ENCODE measurements at places on chromosomes 7 and 10. TPM values are rescaled to one million over a fixed set of nuclear protein-coding genes. Genes with fewer than 3 reads are reported as not detected.
A peak's percentile ranks its signal among the peaks of the same experiment; 100 is the strongest.

The BLVRA gene
- polyA plus RNA-seq, result 49.0 TPM

The CTNNA3 gene
- 4.8 TPM for polyA plus RNA-seq

- no peak for DNase-seq
Observed at GRCh38 chr7:98703916-98704315, 86.8 kb downstream of the NPTX2 start.

The HACD1 gene
- polyA plus RNA-seq, result 80.0 TPM

The LLCFC1 gene
- not detected for polyA plus RNA-seq

The MACROH2A2 gene
- polyA plus RNA-seq, result 12.0 TPM

DNA sequence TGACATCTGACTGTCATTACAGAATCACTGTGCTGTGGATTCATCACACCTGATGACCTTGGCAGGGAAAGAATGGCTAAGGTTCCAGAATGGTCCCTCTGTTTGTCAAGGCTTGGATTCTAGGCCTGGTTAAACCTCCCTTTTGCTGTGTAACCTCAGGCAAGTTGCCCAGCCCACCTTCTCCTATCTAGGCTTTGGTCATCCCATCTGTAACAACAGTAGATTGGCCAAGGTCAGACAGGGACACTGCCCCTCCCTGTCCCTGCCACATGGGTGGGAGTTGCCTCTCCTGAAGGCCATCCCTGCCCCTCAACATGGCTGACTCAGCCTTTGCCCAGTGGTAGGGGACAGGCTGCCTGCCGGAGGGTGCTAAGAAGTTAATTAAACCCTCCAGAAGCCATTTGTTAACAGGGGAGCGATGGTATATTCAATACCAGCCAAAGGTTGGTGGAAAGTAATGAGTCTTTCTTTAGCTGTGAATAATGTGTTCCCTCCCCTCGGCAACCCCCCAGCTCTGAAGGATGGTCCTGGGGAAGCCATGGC is 149.8 kb upstream of the PCBD1 start:
- DNase-seq, result no peak

GRCh38 chr10:77226452-77226851 is 411.2 kb downstream of the KCNMA1 start:
- no peak for DNase-seq

GRCh38 chr7:20219062-20219445 is 1.9 kb upstream of the MACC1 start:
- DNase-seq, result no peak

GRCh38 chr7:38840736-38841460 is 68.1 kb downstream of the VPS41 start:
- DNase-seq, result no peak

GRCh38 chr10:73765066-73765465 is 16.8 kb upstream of the CHCHD1 start:
- no peak for DNase-seq

GRCh38 chr7:8259586-8260222 is 2.3 kb downstream of the ICA1 start:
- DNase-seq, result no peak

The BHLHA15 gene
- not detected for polyA plus RNA-seq

- DNase-seq, result no peak
Observed at GRCh38 chr10:48564466-48565160, 40.3 kb downstream of the ARHGAP22 start.

GRCh38 chr10:51244309-51244708 is 170.0 kb downstream of the PRKG1 start:
- no peak for DNase-seq

The MRLN gene
- not detected for polyA plus RNA-seq

DNA sequence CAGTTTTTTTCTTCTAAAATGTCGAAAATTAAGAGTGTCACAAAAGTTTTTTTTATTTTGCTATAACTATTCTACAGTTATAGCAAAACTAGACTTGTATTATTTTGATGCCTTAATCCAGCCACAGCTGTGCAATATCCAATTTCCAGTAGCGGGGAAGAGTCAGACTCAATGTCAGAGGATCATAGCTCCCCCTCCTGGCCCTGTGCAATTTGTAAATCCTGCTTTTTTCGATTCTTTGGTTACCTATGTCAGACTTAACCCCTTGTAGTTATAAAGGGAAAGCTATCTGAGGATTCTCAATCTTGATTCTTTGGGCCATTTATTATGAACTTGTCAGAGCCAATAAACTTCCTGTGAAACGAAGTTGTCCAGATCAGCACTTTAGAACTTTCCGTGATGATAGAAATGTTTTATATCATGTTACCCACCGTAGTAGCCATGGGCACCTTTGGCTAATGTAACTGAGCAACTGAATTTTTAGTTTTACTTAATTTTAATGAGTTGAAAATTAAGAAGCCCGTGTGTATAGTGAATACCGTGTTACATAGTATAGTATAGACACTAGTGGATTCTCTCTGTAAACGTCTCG is 87.7 kb upstream of the PRKCQ start:
- no peak for DNase-seq

DNA sequence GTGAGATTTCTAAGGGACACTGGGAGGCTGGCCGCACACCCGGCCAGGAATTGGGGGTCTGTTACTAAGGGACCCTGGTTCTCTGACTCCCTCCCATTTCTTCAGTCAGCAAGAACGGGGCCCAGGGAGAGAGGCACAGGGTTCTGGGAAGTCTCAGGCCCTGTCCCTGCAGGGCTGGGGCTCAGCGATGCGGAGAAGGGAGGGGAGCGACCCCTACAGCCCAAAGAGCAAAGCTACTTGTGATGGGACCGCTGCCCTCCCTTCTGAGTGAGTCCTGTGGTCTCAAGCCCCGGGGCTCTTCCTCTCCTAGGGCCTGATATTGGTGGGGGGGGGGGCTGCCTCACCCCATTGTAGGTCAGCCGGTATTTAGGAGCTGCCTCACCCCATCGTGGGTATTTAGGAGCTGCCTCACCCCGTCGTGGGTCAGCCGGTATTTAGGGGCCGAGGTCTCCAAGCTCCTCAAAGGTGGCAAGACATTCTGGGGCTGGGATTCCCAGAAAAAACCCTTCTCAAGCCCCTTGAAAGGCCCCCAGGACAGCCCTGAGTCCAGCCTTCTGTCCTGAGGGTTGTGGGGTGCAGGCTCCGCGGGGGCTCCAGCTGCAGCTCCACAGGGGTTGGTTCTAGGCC is 16.9 kb upstream of the NKX6-2 start:
- no peak for DNase-seq

- DNase-seq, result no peak
Observed at GRCh38 chr7:44982970-44983369, 4.2 kb upstream of the MYO1G start.

The CXCL12 gene
- polyA plus RNA-seq, result 71.4 TPM

- no peak for DNase-seq
Observed at GRCh38 chr10:6165221-6165725, 37.5 kb upstream of the PFKFB3 start.

The PRSS37 gene
- not detected for polyA plus RNA-seq

The LMOD2 gene
- 202 TPM for polyA plus RNA-seq

The FXYD4 gene
- not detected for polyA plus RNA-seq

DNA sequence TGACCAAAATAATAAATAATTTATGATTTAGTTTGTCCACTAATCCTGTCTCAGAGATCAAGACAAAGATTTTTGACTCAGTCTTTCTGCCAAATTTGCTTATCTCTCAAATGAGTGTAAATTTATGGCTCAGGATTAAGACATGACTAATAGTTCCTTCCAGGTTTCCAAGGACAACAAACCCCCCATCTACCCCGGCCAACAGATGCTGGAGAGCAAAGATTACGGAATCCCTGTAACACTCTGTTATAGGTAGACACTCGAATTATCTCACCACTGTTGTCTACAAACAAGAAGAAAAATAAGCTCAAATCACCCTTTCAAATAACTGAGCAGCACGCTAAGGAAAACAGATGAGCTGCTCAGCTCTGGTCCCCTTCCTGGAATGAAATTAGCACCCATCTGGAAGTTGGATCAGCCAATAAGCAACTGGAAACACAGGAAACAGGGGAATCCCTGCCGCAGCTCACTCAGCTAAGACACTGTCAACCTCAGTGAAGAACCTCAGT is 56.8 kb upstream of the SVIL start:
- DNase-seq, result peak; percentile 44

DNA sequence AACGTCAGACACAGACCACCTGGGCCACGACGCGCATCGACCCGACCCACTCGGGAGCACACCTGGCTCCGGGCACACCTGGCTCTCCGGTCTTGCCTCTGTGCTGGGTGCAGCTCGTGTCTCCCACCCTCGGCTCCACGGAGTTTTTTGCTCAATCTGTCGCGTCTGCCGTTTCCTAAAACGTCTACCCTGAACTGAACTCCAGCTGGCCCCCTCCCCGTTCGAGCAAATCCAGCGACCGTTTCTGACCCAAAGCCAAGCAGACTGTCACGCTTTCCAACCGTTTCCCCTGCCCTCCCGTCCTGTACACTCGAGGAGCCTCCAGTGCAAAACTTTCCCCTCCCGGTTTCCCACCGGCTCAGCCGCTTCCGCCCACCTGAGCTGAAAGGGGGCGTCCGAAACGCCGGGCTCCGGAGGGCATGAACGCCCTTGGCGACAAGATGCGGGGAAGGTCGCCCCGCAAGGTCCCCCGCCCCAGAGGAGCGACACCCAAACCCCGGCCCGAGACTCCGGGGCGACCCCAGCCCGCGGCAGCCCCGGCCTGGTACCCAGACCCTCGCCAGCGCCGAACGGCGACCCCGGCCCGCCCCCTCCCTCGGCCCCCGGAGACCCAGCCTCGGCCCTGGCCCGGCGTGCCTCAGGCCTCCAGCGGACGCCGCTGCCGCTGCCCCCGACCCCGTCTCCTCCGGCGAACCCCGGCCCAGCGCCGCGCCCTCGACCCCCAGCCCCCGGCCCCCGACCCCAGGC is 557 bp downstream of the CYTH3 start:
- no peak for DNase-seq

- DNase-seq, result peak; percentile 24
Observed at GRCh38 chr7:27157702-27158431, 1.4 kb upstream of the HOXA7 start.

The VAX1 gene
- polyA plus RNA-seq, result not detected

All from heart left ventricle (tissue), 16 donors.